Endothelial cell (in vitro differentiated cells): ENCODE measurements at places on chromosomes 6 and 20.
A peak's percentile ranks its signal among the peaks of the same experiment; 100 is the strongest.

DNA sequence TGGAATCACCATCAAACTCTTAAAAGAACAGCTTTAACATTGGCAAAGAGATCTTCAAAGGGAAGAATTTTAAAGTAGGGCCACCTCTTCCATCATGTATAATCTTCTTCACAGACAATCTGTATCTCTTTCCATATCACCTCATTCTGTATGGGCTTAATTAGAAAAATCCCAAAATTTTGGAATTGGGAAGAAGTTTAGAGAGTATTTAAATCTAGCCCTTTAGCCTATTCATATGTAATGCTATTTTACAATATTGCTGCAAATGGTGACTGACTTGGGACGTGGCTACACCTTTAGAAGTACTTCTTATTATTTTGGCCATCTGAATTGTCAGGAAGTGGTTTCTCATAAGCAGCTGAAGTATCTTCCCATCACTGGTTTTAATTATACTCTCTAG lies 474.3 kb downstream of the RFPL4B start:
- DNase-seq = no peak

GRCh38 chr20:328975-329695 lies 3.8 kb downstream of the SOX12 start:
- no peak for DNase-seq

DNA sequence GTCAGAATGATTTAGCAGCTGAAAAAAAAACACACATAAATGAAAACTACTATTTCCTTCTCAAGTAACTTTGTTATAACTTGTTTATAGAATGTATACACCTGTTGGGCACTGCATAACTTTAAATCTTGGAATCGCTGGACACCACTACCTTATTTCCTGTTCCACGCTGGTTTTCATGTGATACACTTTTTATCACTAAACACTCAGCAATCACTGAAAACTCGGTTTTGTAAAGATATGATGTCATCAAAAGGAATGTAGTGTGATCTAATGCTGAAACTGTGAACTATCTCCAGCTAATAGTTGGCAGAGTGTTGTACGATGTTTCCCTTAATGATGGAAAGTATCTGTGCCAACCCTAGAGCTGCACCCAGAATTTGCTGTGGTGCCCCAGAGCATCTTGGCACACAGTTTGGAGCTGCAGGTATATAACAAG lies 127.9 kb downstream of the BACH2 start:
- no peak for DNase-seq

- DNase-seq = no peak
Observed at GRCh38 chr6:45450132-45450531, 72.4 kb upstream of the SUPT3H start.

- peak; percentile 14 for DNase-seq
Observed at GRCh38 chr6:134720353-134721059, 229.4 kb downstream of the ALDH8A1 start.

- DNase-seq = no peak
Observed at GRCh38 chr20:14556206-14556605, 218.8 kb upstream of the FLRT3 start.

DNA sequence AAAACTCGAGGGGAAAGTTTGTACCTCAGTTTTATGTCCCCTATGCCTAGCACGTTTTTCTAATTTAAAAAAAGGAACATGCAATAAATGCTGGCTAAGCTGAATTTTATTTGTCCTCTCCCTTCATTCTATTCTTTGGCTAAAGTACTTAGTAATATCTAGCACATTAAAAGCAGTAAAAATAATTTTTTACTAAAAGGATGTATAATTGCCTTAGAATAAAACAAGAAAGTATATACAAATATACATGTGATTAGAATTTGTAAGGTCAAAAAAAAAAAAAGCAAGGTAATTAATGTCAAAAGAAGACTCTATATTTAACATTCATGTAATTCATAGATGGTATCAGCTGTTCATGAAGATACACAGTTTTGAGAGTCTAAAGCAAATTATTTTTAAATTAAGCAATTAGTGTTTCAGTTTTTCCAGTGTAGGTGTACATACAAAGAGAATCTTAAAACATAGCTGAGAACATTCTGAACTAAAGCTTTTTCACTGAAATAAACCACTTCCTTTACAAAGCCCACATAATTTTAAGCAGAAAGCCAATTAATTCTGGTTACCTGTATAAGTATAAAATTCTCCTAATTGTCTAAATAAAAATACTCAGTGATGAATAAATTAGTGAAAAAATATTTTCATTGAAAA lies 32.4 kb downstream of the HBS1L start:
- no peak for DNase-seq

GRCh38 chr6:210104-210456 lies 82.2 kb upstream of the DUSP22 start:
- no peak for DNase-seq

DNA sequence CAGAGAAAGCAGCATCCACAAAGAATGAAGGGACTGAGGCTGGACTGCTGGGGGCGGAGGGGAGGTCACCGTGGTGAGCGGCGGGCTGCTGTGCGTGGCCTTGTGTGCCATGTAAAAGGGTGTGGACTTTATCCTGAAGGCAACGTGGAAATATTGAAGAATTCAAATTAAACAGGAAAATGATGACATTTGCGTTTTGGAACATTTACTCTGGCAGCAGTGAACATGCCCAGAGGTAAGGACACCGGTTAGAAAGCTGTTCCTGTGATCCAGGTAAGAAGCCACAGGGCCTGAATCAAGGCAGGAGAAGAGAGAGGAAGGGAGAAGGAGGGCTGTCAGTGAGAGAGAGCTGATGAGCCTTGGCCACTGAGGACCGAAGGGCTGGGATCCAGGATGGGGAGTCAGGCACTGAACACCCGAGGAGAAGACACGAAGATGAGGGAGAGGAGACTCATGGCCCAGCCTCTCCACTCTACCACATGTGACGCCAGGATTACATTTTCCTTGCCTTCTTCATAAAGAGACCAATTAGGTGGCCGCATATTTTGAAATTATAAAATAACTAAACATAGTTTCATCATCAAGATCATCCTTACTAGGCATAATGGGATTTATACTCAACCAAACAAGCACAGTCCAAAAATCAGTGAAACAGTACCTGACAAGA lies 58.4 kb downstream of the TRAM2 start:
- DNase-seq = no peak

- DNase-seq = no peak
Observed at GRCh38 chr6:147194652-147195411, 9.4 kb upstream of the STXBP5 start.

- DNase-seq = no peak
Observed at GRCh38 chr6:37513576-37513975, 13.9 kb upstream of the CCDC167 start.

- no peak for DNase-seq
Observed at GRCh38 chr6:30424549-30424948, 64.8 kb upstream of the HLA-E start.

DNA sequence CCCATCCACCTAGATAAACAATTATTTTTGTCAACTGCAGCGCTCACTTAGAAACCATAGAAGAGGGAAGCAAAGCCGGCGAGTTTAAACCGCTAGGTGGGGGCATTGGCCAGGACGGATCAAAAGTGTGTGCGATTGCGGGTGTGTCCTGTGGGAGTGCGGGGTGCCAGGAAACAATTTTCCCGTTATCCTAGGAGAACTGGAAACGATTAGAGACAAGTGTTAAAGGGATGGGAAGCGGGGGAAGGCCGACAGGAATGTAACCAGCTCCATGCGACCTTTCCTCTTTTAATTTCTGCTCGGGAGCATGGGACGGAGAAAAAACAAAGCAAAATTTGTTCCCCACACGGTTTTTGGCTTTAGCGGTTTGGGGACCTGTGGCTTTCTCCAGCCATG lies 2.8 kb upstream of the HTR1B start:
- DNase-seq = peak; percentile 75

DNA sequence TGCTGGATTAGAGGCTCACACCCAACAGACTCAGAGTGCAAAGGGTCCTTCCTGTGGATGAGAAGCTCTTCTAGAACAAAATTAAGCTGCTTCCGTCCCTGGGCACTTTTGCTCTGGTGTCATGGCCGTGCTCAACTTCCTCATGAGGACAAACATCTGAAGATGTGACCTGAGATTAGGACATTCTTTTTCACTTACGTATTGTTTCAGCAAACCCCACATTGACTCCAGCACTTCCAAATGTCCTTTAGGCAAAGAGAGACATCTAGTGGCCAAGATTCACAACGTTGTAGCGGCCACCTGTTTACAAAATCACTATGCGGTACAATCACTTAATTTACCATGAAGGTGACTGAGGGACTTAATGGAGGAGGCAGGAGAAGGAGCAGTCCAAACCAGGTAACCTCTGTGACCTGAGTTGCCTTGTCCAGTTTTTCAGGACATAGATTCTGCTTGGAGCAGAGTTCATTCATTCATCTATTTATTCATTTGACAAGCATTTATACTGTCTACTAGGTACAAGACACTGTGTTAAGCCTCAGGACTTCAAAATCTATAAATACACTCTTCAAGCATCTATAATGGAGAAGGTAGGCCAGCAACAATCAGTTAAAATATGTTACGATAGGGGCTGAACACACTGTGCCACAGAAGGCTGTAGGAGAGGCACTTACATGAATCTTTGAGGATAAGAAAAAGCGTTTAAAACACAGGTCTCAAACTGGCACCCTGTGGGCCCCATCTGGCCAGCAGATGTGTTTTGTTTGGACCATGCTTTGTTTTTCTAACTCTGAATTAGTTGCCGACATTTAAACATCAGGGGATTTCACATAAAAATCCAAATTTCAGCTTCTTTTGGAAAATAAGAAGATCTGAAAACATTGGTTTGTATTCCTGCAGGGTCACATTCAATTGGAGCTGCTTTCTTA lies 5.6 kb upstream of the ADGRF1 start:
- DNase-seq = peak; percentile 63

- DNase-seq = no peak
Observed at GRCh38 chr6:112802144-112802543, 455.0 kb downstream of the RFPL4B start.

DNA sequence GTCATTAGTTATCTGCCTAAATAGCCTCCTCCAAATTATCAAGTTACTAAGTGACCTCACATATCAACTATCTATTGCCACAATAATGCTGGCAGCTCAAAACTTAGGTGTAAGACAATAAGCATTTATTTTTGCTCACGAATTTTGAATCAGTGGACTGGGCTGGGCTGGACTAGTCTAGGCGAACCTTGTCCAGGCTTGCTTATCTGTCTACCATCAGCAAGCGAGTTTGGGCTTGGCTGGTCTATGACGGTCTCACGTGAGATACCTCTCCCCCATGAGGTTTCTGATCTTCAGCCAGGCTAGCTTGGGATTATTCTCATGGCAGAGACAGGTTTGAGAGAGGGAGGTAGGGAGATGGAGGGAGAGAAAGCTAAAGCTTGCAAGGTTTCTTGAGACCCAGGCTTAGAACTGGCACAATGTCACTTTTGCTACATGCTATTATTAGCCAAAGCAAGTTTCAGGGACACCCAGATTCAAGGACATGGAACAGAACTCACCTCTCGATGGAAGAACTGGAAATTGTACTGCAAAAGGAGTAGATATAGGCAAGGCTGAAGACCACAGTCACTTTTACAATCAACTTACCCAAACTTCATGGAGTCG lies 80.9 kb downstream of the WASF1 start:
- no peak for DNase-seq

DNA sequence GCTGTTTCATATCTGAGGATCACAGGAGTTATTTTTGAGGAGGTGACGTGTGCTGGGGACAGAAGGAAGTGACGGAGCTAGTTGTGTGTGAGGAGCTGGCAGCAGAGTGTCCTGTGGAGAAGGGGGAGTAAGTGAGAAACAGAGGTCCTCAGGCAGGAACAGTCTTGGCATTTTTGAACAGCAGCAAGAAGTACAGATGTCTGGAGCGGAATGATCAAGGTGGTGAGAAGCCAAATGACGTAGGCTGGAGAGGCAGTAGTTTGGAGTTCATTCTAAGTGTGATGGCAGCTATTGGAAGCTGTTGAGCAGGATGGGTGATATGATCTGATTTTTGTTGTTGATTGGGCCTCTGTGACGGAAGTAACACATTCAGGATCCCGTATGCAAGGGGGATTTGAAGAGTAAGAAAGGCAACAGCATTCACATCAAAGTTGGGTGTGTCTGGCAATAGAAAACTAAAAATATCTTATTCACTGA lies 52.3 kb downstream of the SOBP start:
- no peak for DNase-seq

DNA sequence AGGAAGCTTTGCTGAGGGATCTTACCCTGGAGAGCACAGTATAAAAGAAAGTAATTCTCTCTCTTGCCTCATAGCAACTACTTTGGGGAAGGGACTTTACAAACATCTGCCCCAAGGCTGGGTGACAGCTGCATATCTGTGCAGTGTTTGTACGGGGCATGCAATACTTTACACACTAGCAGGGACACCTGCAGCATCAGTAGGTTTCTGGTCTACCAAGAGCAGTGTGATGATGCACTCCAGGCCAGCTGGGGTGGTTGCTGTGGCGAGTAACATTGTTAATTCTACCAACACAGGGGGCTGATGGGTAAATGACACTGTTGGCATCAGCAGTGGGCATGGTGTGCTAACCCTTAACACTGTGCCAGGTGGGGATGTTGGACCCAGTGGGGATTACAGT lies 48.0 kb downstream of the ADTRP start:
- no peak for DNase-seq

GRCh38 chr6:131740161-131740560 lies 29.3 kb upstream of the CTAGE9 start:
- DNase-seq = no peak
